ENCODE measurements at places on chromosomes 12 and 14. TPM values are rescaled to one million over a fixed set of nuclear protein-coding genes. Genes with fewer than 3 reads are reported as not detected.

Gene SLC5A8
- not detected for total RNA-seq

Gene FOXN4
- total RNA-seq, result not detected

Gene CARMIL3
- not detected for total RNA-seq

Gene CCNB1IP1
- total RNA-seq, result 38.6 TPM

Gene TAS2R7
- not detected for total RNA-seq

Gene STAC3
- 3.8 TPM for total RNA-seq

Gene SDR9C7
- total RNA-seq, result not detected

Gene GABARAPL1
- 82.4 TPM for total RNA-seq

Gene GRIP1
- 0.90 TPM for total RNA-seq

Gene ESR2
- total RNA-seq, result 0.16 TPM

Gene CD27
- not detected for total RNA-seq

Gene KRT83
- total RNA-seq, result not detected

Gene PMEL
- 0.82 TPM for total RNA-seq

Gene AQP5
- total RNA-seq, result 2.4 TPM

Gene ADCY4
- total RNA-seq, result 6.3 TPM

Gene EXOC3L4
- total RNA-seq, result 0.41 TPM

Gene PPP1R13B
- total RNA-seq, result 1.2 TPM

Gene C3AR1
- total RNA-seq, result not detected

Gene CELA1
- not detected for total RNA-seq

Gene GAS2L3
- 38.0 TPM for total RNA-seq

Gene DHRS4L2
- total RNA-seq, result 8.3 TPM

Gene OR4E1
- not detected for total RNA-seq

Gene RFX4
- total RNA-seq, result not detected

Gene OLR1
- not detected for total RNA-seq

Gene PIANP
- 0.45 TPM for total RNA-seq

Gene PAPOLA
- total RNA-seq, result 124 TPM

Gene CPNE6
- total RNA-seq, result not detected

Gene CLEC2B
- 16.5 TPM for total RNA-seq

Gene DAO
- not detected for total RNA-seq

Gene ACOT2
- total RNA-seq, result 74.0 TPM

Gene PRB2
- total RNA-seq, result not detected

Gene ACOT6
- not detected for total RNA-seq

Gene CCDC38
- not detected for total RNA-seq

Gene NEUROD4
- total RNA-seq, result not detected

Gene JAG2
- 0.63 TPM for total RNA-seq

Gene EGLN3
- total RNA-seq, result 0.18 TPM

Gene RIMBP2
- 0.74 TPM for total RNA-seq

Gene GDF3
- not detected for total RNA-seq

Gene CPNE8
- 36.8 TPM for total RNA-seq

Gene TAS2R13
- total RNA-seq, result 7.4 TPM

Gene TIMELESS
- total RNA-seq, result 15.9 TPM

Gene FGF6
- not detected for total RNA-seq

Gene TARBP2
- 32.4 TPM for total RNA-seq

Gene SERPINA5
- total RNA-seq, result not detected

Gene PRPH
- total RNA-seq, result 0.33 TPM
